ENCODE measurements at places on chromosomes 2 and 18.

GRCh38 chr2:173972636-173973035, 7.5 kb upstream of the SP3 start:
- no peak for DNase-seq

DNA sequence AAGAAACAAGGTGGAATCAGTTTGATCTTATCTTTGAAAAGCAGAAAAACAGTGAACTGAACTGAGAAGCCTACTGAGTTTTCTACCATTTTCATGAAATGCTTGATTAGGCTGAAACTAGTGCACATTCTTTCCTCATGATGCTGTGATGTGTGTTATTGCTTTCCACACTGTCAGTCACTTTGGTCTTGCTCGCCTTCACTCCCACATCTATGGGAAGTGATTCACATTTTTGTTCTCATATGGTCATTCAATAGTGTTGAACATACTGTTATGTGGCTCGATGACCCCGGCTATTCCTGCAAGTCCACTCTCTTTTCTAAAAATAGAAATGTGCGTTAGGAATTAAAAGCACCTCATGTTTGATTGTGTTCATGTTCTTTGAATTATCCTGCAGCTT, 129.7 kb downstream of the TGIF1 start:
- DNase-seq = no peak

DNA sequence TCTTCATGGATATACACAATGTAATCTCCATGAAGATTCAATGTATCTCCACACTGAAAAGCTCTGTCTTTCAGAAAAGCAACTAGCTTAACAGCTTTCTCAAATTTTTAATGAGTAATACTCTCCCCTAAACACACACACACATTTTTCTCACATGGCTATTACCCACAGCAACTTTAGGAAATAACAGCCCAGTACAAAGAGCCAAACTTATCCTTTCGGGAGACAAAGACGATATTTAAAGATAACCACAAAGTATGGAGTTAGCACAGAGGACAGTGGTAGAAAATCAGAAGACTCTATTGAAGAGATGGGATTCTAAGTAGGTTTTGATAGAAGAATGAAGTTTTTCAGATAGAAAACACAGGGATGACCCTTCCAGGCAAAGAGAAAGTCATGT, 394.9 kb upstream of the TRIB2 start:
- DNase-seq = no peak

- DNase-seq = no peak
These were observed 120.2 kb downstream of the LPIN1 start for GRCh38 chr2:11866358-11867335.

DNA sequence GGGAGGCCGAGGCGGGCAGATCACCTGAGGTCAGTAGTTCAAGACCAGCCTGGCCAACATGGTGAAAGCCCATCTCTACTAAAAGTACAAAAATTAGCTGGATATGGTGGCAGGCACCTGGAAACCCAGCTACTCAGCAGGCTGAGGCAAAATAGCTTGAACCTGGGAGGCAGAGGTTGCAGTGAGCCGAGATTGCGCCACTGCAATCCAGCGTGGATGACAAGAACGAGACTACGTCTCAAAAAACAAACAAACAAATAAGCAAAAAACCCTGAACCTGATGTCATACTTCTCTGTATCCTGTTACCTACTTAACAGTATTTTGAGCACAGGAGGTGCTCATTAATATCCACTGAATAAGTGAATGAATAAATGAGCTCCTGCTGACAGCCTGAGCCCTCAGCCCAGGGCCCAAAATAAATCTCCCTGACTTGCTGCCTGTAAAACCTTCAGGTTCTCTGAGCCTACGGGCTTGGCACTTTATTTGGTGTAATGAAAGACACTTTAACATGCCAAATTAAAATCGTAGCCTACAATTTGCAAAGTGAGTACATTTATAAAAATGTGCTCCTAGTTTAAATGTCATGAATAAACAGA, 215.1 kb downstream of the ZNF385B start:
- DNase-seq = no peak

DNA sequence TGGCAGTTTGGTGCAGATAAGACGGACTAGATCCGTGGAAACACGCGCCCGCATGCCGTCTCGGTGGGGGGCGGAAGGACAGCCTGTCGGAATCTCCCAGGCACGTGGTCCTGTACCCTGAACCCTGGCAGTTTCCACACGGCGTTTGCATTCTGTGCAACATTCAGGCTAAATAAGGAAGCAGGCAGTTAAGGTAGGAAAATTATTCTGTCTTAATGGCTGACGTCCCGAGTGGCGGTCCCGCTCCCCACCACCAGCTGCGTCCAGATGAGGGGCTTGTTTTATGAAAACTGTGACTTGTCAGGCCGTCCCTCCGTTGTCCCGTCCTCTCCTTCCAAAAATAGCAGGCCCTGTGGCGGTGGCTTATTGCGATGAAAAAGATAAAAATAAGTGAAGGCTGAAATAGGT, 120.2 kb downstream of the NFATC1 start:
- no peak for DNase-seq

- DNase-seq = no peak
These were observed 801.0 kb downstream of the LRRTM4 start for GRCh38 chr2:76721226-76721625.

GRCh38 chr2:234091883-234092282, 41.4 kb downstream of the SPP2 start:
- no peak for DNase-seq

- DNase-seq = no peak
These were observed 62.4 kb downstream of the RALBP1 start for GRCh38 chr18:9537677-9538076.

DNA sequence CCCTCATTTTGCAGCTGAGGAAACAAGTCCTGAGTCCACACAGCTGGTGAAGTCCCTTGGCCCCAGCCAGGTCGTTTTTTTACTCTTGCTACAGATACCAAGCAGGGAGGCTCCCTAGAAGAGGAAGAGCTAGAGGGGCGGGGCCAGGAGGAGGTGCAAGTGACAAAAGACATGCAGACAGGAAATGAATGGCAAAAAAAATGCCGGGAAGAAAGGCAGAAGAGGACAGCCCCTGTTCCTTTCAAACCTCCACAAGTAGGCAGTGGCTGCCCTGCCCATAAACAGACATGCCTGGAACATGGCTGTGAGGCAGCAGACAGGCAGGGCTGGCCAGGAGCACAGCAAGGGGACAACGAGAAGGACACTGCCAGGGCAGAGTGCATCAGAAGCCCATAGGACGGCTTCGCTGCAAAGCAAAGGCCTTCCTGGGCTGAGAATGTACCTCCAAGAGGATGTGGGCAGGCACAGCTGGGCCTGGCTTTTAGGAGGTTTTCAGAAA, 108.7 kb downstream of the ZBTB7C start:
- DNase-seq = no peak

DNA sequence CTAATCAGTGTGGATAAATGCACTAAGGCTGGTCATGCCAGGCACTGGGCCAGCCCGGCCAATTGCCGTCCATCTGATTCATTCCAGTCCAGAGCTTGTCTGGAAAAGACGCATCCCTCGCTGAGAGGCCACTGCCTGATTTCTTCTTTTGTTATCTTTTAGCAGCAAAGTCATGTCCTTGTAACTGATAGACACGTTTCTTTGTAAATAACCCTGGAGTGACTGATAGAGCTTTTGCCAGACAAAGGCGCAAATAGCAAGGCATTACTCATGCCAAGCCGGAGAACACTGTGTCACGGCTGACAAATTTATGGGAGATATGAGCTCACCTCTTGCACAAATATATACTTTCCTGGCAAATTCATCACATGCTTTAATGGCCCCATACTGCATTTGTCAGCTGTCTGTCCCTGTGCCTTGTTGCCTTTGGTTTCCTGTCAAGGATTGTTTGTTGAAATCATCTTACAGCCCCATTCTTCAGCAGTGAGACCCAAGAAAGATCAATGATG, 164.4 kb downstream of the ETAA1 start:
- no peak for DNase-seq

GRCh38 chr2:152343426-152343825, 8.5 kb downstream of the FMNL2 start:
- no peak for DNase-seq

DNA sequence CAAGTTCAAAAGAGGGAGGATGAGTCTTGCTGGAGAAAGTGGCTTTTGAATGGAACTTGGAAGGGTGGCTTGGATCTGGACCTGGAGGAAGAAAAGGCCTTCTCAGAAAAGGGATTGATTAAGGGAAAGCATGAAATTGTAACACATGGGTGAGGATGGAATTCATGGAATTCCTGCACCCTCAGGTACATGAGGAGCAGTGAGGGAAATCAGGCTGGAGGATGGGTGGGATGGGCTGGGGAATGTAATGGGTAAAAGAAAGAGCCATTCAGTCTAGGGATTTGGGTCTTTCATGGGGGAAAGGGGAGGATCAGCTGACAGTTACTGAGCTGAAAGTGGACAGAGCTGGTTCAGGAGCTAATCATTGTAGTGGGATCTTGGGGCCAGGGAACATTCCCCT, 51.2 kb upstream of the HAAO start:
- no peak for DNase-seq

DNA sequence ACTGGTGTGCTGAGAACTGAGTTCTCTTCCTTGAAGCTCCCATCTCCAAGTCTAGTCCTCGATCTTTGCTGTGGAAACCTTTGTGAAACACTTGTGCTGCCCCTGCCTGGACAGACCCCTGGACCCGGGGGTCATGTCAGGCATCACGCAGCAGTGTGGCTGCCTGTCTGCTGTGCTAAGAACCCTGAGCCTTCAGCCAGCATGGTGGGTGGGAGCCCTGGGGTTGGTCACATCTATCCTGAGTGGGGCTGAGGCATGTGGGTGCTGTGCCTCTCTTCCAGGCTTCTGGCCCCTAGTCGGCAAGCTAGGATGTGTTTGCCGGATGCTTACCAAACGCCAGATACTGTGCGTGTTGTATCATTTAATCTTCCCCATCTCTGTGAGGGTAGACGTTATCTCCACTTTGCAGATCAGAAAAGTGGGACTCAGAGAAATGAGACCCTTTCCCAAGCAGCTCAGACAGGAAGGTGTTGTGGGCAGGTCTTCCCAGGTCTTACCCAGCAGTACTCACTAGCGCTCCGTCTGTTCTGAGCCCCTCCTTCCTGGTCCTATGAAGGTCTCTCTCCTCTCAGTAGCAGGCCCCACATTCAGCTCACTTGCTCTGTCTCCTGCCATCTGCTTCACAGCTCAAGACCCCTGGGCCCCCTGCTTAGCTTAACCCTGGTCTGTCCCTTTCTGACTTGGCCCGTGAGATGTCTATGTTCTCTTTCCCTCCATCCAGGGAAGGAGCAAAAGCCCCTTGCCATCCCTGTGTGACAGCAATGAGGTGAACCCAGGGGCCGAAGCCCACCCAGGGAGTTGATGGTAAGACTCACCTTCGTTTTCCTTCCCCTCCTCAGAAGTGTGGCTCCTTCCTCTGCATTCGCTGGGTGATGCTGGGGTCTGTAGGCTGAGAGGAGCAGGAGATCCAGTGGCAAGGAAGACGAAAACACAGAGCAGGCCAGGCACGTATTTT, 242.8 kb downstream of the FAM210A start:
- DNase-seq = no peak

- DNase-seq = no peak
These were observed 1.5 kb downstream of the RND3 start for GRCh38 chr2:150485871-150486538.

GRCh38 chr2:146481629-146482028, 1363.2 kb upstream of the ACVR2A start:
- no peak for DNase-seq

DNA sequence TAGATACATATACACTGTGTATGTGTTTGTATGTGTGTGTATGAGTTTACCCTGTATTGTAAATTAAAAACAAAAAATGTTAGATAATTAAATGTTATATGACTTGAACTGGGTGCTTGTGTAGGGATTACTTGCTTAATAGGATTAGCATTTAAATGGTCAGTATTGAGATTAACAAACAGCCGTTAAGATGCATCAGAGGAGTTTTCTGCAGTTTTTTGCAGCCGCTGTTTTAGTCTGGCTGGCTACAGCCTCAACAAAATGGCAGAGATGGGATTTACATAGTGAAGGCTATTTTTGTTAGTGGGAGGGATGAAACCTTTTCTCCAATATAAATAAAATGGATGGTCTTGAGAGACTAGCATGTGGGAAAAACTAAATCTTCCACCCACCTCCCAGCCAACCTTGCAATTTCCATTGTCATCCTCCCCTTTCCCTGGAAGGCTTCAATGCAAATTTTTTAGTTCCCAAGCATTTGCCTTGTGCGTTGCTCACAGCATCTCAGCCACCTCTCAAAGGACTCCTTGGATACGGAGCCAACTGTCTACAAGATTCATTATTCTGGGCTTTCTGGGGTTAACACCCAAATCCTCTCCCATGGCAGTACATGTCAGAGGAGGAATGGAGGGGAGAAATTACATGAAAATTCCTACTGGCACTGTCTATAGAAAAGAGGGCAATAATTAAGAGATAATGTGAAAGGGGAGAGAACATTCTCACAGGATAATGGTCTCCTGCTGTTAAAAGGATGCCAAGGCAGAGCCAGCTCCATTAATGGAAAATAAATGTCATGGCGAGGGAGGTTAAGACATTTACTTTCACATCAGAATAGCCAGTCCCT, 351.9 kb downstream of the CDH2 start:
- DNase-seq = no peak

- no peak for DNase-seq
These were observed 224.5 kb downstream of the IKZF2 start for GRCh38 chr2:212926940-212927339.

GRCh38 chr2:220956429-220956828, 615.7 kb downstream of the EPHA4 start:
- DNase-seq = no peak

GRCh38 chr2:182792441-182792840, 74.0 kb downstream of the FRZB start:
- DNase-seq = no peak

GRCh38 chr2:150190546-150190945, 296.9 kb downstream of the RND3 start:
- DNase-seq = no peak

DNA sequence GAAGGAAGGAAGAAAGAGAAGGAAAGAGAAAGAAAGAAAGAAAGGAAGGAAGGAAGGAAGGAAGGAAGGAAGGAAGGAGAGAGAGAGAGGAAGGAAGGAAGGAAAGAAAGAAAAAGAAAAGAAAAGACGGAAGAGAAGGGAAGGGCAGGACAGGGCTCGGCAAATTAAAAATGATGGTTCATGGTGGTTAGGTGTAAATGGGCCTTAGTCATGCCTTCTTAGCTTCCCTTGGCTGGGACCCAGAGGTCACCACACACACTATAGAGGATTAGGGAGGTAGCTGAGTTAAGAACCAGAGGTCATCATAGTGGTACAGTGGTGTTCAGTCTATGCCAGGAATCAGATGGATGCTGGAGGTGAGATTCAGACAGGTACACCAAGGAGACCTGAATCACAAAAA, 9.3 kb upstream of the ATL2 start:
- DNase-seq = no peak

Data from esophagus squamous epithelium (tissue), 5 donors.